ENCODE measurements at places on chromosomes 6 and 20.
A peak's percentile ranks its signal among the peaks of the same experiment; 100 is the strongest.

DNA sequence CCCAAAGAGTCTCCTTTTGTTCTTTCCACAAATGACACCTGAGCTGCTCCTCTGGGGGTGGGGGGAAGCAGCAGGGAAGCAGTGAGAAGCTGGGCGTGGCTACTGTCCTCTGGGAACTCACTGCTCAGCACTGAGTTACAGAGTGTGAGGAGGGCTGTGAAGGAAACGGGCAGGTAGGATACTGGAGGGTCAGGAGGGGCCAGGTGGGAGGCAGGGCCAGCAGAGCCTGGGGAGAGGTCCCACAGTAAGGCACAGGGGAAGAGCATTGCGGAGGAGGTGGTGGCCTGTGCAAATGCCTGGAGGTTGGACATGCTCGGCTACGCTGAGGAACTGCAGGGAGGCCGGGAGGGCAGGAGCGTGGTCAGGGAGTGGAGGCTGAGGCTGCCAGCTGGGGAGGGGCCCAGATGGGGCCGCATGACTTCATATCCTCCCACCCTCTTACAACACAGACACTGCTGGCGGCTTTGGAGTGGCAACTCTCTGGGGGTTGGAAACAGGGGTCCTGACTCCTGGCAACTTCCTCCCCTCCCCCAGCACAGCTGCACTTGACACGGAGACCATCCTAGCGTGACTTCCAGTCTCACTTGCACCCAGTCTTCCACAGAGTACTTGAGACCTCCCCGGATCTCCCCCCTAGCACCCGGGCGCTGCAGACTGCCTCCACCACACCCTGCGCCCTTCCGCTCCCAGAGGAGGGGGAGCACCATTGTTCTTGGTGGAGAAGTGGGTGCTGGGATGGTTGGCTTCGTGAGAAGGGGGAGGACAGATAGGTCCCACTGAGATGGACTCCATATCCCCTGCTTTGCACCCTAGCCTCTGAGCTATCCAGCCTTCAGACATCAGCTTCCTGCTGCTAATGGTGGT, 34.2 kb downstream of the RBM38 start:
- peak; percentile 35 for DNase-seq

DNA sequence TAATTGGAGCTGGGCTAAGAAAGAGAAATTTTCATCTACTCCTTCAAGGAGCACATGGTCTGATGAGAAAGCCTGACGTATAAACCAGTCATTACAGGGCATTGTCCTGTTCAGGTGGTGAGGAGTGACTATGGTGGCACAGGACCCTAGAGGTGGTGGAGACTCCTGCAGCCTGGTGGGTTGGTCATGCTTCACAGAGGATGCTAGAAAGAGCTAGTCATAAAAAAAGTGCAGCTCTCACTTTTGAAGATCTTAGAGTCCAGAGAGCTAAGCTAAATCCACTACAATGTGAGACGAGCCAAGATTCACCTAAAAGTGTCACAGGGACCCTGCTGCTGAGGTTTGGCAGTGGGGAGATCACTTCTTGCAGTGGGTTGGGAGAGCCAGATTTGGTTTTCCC, 9.8 kb upstream of the ZNF831 start:
- no peak for DNase-seq

DNA sequence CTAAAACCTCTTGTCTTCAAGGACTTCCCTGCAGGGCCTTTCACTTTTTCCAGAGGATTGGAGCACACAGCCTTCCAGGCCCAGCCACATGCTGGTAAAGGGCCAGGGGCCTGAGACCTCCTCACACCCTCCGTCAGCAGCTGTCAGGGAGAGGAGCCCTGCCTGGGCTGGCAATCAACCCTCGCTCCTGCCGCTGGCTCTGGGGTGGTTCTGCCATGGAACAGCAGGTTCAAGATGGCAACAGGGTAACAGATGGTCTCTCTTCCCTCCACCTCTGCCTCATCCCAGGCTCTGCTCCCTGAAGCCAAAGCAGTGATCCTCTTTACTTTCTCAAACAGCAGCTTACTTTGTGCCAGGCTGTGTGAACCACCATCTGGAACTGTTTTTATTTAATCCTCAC, 23.8 kb downstream of the PCNA start:
- DNase-seq: no peak

DNA sequence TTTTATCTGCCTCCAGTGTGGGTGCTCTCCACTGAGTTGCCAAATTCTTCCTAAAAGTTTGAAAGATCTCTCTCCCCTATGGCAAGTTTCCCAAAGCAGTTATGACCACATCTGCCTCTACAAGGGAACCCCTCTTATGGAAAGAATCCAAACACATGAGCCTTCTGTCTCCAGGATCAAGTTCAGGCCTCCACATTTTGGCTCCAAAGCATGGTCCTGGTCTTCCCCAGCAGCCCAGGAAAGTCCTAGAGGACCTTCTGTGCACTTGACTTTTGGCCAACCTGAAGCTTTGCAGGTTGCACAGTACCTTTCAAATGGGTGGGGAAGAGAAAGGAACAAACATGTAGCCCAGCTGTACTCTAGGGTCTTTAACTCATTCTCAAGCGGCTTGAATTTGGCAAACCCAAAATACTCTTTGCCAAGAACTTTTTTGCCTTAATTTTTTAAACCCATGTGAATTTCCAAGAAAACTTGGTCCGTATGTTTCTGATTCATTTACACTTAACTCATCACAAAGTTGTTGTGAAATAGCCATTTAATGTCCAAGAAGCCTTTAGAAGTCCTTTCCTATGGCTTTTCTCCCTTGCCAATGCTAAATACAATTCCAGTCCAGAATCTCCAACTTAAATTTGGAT, 240.1 kb upstream of the TBX18 start:
- no peak for DNase-seq

- DNase-seq: no peak
These were observed 88.4 kb upstream of the BMP2 start for GRCh38 chr20:6679086-6679485.

DNA sequence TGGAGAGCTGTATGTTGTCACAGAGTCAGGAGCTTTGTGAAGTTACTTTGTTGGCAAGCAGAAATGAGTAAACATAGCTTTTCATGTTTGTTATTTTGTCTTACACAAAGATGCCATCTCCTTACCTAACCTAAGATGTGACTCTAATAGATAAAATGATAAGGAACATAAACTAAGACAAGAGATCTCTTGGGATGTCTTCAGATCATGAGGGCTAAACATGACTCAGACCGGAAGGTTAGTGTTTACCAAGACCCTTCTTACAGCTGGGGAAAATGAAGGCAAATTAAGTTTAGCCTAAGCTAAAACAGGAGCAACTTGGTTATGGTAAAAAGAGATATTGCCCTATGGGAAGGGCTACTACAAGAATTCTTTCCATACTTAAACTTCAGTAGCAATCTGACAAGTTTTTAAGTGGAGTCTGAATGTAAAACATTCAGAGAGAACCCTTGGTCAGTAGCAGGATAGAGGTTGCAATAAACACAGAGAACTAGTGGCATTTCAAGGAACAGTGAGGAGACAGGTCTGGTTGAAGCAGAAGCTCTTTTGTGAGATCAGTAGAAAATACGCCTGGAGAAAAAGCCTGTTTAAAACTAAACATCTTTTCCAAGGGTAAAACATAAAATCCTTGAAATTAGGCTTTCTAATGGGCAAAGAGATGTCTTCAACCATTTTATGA, 29.9 kb downstream of the SGK1 start:
- DNase-seq: no peak

DNA sequence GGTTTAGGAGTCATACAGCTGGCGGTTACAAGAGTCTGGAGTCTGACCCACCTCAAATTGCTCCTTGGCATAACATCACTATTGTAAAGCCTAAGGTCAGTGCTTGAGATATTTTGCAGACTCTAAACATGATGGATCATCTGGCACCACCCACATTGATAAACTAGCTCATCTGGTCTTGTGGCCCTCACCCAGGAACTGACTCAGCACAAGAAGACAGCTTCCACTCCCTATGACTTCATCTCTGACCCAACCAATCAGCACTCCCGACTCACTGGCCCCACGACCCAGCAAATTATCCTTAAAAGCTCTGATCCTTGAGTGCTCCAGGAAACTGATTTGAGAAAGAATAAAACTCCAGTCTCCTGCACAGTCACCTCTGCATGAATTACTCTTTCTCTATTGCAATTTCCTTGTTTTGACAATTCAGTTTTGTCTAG, 115.9 kb downstream of the CD24 start:
- DNase-seq: no peak

- no peak for DNase-seq
These were observed 81.0 kb upstream of the FLRT3 start for GRCh38 chr20:14418376-14418775.

GRCh38 chr6:31122791-31123706, 2.8 kb upstream of the CDSN start:
- DNase-seq: no peak

GRCh38 chr6:133132466-133132971, 108.6 kb upstream of the EYA4 start:
- DNase-seq: no peak

- DNase-seq: peak; percentile 41
These were observed 92.2 kb downstream of the CEP57L1 start for GRCh38 chr6:109187399-109188114.

- no peak for DNase-seq
These were observed 219.0 kb upstream of the PRND start for GRCh38 chr20:4502756-4503155.

GRCh38 chr6:1013656-1014430, 298.1 kb upstream of the FOXQ1 start:
- no peak for DNase-seq

DNA sequence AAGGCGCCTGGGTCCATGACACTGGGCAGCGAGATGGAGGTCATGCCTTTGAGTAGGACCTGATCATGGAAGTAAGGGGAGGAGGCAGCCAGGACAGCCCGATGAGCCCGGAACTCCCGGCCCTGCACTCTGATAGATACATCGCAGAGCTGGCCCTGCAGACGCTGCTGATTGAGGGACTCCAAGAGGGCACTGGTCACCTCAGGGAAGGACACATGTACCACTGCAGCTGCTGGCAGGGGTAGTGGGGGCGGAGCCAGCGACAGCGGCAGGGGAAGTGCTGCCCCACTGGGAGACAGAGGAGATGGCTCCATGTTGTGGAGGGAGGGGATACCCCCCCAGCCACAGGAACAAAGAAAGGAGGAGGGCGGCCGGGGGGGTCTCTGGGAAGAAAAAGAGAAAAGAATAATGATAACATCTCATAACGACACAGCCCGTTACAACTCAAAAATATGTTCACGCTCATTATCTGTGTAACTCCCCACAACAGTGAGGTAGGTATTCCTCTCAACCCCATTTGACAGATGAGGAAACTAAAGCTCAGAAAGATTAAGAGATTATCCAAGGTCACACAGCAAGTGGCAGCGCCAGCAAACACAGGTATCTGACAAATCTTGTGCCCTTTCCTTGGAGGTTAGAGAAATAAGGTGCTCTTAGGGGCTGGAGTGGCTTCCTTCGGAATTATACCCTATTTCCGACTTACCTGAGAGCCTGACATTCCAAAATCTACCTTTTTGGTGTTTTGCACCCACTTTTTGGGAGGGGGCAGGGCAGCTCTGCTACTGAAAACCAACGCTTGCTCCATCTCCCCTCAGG, 733 bp downstream of the ZBTB22 start:
- DNase-seq: no peak
